ENCODE measurements at places on chromosomes 1 and 21. TPM values are rescaled to one million over a fixed set of nuclear protein-coding genes. Genes with fewer than 3 reads are reported as not detected.

PSEN2 gene
- 4.5 TPM for total RNA-seq

FALEC gene
- not detected for total RNA-seq

ZBTB17 gene
- total RNA-seq: 52.7 TPM

OR10K2 gene
- total RNA-seq: not detected

RIPK4 gene
- 0.10 TPM for total RNA-seq

C1orf226 gene
- 0.10 TPM for total RNA-seq

LYPD8 gene
- total RNA-seq: not detected

ZBTB8B gene
- total RNA-seq: not detected

CFAP141 gene
- total RNA-seq: not detected

ANKRD65 gene
- total RNA-seq: not detected

OR2G6 gene
- total RNA-seq: not detected

SCNM1 gene
- 67.5 TPM for total RNA-seq

MRPL37 gene
- total RNA-seq: 157 TPM

CC2D1B gene
- 33.1 TPM for total RNA-seq

ASAP3 gene
- 0.58 TPM for total RNA-seq

HCN3 gene
- total RNA-seq: 1.9 TPM

TTC34 gene
- total RNA-seq: 0.97 TPM

CLEC20A gene
- not detected for total RNA-seq

C1orf185 gene
- not detected for total RNA-seq

CLCNKA gene
- not detected for total RNA-seq

RPTN gene
- total RNA-seq: not detected

CLCA1 gene
- not detected for total RNA-seq

TTC22 gene
- total RNA-seq: 4.6 TPM

HLX gene
- total RNA-seq: 0.19 TPM

CDC20 gene
- 155 TPM for total RNA-seq

SPRR5 gene
- not detected for total RNA-seq

KRTAP19-1 gene
- total RNA-seq: not detected

PLCH2 gene
- total RNA-seq: 10.3 TPM

AK2 gene
- total RNA-seq: 325 TPM

CD53 gene
- 240 TPM for total RNA-seq

CFHR4 gene
- not detected for total RNA-seq

FAM163A gene
- not detected for total RNA-seq

CYP4A22 gene
- total RNA-seq: not detected

HSD3B1 gene
- not detected for total RNA-seq

IGSF3 gene
- 4.1 TPM for total RNA-seq

FAM131C gene
- total RNA-seq: 0.33 TPM

RGS7 gene
- not detected for total RNA-seq

OR10Z1 gene
- total RNA-seq: not detected

NBPF20 gene
- 1.3 TPM for total RNA-seq

ALX3 gene
- total RNA-seq: not detected
